ENCODE measurements at places on chromosomes 2 and 18.

GRCh38 chr2:203606051-203606450 lies 71.0 kb upstream of the RAPH1 start:
- DNase-seq: no peak

DNA sequence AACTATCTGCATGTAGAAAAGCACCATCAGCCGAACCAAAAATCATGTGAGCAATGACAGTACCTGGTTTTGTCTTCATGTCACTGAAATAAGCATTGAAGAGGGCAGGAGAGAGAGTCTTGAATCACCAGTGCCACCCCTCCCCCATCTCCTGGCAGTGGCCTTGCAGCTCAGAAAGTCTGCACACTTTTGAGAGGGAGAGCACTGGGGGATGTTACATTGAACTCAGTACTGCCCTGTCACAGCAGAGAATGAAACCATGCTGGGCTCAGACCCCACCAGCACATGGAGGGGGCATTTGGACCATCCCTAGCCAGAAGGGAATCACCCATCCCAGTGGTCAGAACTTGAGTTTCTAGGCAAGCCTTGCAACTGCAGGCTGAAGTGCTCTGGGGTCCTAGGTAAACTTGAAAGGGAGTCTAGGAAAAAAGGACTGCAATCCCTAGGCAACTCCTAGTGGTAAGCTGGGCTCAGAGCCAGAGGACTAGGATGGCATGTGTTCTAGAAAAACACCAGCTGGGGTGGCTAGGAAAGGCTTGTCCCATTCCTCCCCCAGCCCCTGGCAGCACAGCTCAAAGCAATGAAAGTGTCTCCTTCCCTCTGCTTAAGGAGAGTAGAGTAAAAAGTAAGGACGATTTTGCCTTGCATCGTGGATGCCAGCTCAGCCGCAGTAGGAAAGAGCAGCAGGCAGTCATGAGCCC lies 259.9 kb upstream of the MYT1L start:
- no peak for DNase-seq

DNA sequence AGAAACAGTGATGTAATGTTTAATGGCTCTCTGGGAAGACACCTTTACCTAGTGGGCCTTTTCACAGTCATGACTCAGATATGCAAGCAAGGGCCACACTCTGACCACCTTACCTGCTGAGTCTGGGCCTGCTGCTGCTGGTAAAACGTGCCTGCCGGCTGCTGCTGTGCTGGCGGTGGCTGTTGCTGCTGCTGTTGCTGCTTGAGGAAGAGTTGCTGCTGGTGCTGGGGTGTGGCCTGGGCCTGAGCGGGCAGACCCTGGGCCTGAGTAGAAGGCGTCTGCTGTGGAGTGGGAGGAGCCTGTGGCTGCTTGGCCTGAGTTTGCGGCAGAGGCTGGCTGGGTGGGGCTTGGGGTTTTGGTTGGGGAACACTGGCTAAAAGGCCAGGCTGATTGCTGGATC lies 81.6 kb upstream of the NFU1 start:
- no peak for DNase-seq

- DNase-seq: peak; percentile 6
Observed at GRCh38 chr2:14634489-14635390, 2.2 kb downstream of the LRATD1 start.

DNA sequence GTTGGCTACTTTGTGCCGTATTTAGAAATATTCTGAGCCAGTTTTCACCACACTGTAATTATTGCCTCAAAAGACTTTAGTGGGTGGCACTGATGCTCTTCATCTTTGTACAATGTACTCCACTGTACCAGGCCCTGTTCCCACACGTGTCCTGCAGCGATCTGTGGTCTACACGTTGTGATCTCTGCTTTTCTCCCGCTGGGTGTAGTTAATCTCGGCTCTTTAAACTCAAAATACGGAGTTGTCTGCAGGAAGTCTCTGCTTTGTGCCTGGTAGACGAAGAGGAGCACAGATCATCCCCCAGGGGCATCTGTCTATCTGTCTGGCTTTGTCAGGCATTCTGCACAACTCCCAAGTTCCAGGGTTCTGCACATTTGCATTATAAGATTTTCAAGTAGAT lies 12.1 kb upstream of the GREB1 start:
- DNase-seq: no peak

GRCh38 chr2:2016651-2017311 lies 272.5 kb upstream of the PXDN start:
- DNase-seq: no peak

- no peak for DNase-seq
Observed at GRCh38 chr2:100278986-100279385, 43.3 kb downstream of the LONRF2 start.

DNA sequence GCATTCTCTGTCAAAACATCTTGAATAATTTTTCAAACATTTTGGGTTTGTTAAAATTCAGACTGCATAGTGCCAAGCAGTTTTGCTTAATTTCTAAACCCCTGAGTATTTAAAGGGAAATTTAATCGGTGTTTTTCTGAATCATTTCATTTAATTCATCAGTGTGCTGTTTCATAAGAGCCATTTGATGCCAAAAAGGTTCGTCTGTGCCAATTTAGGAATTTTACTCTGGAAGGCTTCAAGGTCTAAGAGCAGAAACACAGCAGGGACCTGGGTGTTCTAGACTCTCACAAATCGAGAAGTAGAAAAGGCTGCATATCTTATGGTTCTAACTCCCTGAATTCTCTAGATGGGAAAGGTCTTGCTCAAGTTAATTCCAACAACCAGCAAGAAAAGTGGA lies 311.9 kb upstream of the NT5C1B start:
- no peak for DNase-seq

- DNase-seq: no peak
Observed at GRCh38 chr2:71603311-71603811, 150.0 kb downstream of the DYSF start.

Measured in caudate nucleus (tissue), 63 donors.